ENCODE measurements at places on chromosomes 3 and 15.

- peak; percentile 34 for DNase-seq
Measured at GRCh38 chr3:121493431-121493830, 52.4 kb downstream of the POLQ start.

DNA sequence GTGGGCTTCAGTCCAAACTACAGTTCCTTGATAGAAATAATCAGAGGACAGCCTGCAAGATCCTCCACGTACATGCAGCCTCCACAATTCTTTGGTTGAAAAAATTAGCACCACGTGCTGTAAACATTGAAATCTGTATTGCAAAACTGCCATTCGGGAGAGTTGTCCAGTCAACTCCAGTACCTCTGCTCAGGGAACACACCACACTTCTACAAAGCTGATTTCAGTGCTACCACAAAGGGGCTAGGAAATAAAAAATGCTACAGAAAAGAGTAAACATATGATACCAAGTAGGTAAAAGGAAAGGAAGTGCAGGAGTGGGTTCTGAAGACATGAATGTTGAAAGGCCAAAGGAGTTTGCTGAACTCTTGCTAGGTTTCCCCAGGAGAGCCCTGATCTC is 40.4 kb downstream of the GHSR start:
- no peak for DNase-seq

DNA sequence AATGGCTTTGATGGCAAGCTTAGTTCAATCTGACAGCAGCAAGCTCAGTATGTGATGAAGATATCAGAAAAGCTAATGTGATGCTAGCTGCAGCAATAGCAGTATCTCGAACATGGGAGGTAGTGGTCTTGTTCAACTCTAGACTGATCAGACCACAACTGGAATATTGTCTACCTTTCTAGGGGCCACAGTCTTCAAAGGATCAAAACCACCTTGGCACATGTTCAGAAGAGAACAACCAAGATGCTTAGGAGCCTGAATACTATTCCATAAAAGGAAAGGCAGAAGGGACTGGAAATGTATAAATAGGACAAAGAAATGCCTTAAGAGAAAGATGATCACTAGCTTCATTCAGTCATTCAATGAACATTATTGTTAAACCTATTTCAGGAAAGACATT is 2.3 kb downstream of the C3orf70 start:
- DNase-seq: no peak

GRCh38 chr15:46309914-46310313 is 675.1 kb downstream of the SQOR start:
- no peak for DNase-seq

- DNase-seq: peak; percentile 90
Measured at GRCh38 chr3:86988235-86988634, 2.7 kb downstream of the VGLL3 start.

DNA sequence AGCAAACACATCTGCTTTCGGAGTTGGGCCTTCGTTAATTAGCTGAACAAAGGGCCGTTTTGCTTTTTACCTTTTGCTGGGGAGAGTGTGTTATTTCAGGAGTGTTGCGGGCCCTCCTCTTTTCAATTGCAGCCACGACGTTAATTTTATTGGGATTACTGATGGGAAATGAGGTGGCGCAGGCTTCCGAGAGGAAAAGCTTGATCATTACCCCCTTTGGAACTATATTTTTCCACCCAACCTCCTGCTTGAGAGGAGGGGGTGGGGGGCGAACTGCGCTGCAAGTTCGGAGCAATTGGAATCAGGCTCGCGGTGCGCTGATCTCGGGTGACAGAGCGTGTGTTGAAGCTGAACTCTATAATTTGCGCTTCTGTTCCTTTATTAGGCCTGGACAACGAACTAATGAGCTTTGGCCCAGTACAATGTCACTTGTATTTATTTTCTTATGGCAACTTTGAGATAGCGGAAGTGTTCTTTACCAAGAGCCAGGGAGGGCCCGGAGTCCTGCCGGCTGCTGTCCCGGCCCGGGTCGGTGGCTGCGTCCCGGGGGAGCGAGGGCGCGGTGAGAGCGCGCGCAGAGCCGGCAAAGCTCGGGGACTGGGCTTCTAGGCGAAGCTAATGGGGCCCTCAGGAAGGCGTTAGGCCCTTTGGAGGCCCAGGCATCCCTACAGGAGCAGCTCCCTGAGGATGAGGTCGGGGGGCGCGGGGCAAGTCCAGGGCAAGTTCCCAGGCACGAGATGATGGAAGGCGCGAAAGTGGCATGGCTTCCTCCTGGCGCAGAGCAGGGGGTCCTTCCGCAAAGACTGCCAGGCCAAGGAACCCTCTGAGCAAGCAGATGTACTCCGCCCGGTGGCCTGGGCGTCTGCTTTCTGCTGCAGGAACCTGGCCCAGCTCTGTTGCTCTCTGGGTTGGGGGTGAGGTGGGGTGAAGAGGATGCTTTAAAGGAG is 12.9 kb downstream of the NR2F2 start:
- DNase-seq: no peak

- DNase-seq: no peak
Measured at GRCh38 chr3:140268610-140269009, 333.6 kb downstream of the CLSTN2 start.

DNA sequence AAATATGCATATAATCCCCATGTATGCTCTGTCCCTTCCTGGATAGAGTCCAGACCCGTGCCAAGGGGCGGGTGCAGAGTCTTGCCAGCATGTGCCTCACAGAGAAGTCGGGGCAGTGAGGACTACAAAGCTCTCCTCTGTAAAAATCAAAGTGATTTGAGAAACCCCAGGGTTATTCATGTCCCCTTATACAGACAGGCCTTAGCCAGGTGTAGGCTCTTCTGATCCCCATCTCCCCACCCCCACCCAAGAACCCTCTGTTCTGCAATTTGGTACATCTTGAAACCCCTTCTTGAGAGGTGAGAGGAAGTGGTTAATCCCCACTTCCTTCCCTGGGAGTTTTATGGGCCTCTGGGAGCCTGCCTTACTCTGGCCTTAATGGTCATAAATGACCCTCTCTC is 24.7 kb downstream of the TRIM71 start:
- DNase-seq: no peak

GRCh38 chr3:99509224-99509623 is 129.2 kb upstream of the COL8A1 start:
- DNase-seq: peak; percentile 95

DNA sequence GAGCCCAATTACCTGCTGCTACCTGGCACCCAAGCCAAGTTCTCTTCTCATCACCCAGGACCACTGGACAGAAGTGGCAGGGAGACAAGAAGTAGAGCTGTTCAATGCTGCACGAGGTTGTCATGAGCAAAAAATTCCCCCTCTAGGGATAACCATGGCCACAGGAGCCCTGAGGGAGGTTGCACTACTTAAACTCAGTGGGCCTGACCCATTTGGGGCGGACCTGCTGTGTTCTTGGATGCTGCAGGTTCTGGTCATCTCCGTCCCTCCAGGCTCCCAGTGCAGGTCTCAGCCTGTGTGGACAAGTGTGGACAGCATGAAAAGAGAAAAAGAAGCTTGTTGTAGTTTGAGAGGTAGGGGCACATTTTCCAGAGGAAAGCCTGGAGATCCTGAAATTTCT is 26.1 kb upstream of the MANF start:
- DNase-seq: no peak

- DNase-seq: no peak
Measured at GRCh38 chr3:100374521-100374920, 26.4 kb downstream of the TOMM70 start.

DNA sequence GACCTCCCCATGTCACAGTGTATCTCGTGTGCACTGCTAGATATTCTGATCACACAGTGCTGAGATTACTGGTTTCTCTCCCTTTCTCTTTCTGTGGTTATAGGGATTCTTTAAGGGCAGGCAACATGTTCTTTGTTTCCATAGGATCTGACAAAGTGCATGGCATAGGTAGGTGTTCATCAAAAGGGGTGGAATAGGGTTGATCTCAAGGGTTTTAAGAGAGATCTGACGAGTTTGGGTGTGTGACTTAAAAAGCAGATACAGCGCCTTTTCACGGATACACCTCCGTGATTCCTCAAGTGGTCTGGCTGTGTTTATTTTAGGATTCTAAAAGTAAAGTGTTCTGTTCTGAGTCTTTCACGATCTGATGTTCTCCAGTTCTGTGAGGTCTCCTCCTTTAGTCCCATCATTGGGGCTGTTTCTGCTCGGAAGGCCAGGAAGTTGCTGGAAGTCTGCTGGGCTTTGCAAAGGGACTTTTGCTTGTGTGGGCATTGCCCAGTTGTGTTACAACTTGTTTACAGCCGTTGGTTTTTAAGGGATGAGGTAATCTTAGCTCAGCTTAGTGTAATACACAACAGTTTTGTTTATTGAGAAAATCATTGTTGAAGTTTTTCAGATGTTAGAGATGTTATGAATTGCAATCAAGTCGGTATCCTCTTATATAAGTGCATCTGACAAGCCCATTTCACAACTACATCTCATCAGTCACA is 34.8 kb downstream of the IGF1R start:
- no peak for DNase-seq

DNA sequence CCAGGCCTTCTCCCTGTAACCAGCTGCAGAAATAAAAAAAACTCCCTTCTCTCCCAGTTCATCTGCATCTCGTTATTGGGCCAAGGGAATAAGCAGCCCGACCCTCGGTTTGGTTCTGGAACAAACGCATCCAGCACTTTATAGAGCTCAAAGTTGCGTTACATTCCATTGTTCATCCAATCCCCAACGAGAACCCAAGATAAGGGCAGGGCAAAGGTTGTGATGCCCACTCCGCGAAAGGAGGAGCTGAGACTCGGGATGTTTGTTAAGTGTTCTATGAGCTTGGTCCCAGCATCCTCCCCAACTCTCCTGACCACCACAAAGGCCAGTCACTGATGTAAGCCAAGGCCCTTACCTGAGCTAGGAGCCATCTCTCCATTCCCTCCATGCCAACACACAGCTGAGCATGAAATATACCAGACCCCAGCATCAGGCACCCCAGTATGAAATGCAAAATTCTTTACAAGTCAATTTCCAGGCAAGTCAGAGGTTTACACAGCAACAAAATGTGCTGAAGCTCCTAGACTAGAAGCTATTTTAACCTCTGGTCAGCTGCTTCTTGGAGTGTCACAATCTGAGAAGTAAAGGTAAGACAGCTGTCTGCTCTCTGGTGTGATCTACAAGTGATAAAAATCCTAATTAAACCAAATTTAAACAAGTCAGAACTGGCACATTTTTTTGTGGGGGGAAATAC is 17.9 kb downstream of the CCDC12 start:
- no peak for DNase-seq

- no peak for DNase-seq
Measured at GRCh38 chr3:147336543-147337278, 69.6 kb downstream of the ZIC4 start.

DNA sequence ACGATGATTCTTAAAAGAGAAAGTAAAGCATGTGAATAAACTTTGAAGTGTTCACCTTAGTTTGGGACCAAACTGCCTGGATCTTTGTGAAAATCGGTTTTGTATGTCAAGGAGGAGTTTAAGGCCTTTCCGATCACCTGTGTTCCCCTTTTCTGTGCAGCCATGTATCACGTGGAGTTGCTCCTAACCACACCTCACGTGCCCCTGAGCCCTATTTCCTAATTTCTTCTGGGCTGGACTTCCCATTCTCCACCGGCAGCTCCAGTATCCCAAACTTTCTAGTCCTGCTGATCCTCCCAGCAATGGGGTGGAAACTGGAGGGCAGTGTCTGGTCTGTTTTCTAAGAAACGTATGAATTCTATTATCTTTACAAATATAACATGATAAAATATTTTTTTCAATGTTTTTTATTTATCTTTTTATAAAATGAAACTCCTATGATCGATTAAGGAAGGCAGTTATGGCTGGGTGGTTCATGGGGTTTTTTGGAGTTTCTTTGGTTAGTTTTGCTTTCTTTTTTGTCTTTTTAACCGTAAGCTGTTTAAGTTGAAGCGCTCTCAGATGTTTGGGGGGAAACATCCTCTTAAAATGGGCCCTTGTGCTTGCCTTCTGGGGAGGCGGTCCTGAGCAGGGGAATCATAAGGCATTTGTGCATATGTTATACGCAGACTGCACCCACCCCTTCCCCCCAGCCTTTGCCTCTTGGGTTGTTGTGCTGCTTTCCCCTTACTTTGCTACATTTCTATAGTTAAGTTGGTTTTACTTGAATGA is 43.6 kb upstream of the WWTR1 start:
- DNase-seq: peak; percentile 40

DNA sequence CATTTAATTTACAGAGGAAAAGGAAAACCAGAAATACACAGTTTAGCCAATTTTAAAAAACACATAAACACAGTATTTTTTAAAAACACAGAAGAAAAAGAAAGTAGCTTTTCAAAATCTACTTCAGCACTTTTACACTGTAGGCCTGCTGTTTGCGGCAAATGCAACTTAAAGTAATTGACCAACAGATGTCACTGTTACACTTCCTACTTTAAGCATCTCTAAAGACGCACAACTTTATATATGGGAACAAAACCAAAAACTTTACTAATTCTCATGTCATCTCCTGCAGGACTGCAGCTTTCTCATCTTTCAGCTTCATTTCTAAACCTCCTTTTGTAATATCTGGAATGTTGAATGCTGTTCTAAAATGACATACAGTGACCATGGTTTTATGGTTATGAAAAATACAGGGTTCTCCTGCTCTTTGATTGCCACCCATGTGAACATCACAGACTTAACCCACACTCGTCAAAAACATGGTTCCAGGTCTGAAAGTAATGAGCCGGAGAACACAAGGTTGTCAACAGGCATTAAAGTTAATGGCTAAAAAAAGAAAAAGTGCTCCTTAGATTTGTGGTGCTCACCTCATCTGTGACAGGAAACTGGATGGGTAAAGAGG is 107.9 kb downstream of the FMN1 start:
- peak; percentile 79 for DNase-seq

- no peak for DNase-seq
Measured at GRCh38 chr15:71921191-71921590, 110.8 kb downstream of the NR2E3 start.

DNA sequence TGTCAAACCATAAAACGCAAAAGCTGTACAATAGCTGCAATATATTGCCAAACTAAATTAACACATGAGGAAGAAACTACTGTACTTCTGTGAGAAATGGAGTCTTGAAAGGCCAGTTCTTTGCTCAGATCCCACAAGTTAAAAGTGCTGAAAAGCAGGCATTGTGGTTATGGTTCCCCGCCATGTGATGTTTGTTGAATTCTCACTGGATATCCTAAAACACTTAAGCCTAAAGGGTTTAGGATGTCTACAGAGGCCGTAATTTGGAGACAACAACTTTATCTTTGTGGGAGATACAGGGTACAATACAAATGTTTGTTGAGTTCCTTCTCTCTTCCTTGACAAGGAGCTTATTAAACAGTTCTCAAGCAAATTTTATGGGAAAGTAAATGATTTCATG is 53.2 kb downstream of the TMEM212 start:
- DNase-seq: no peak

- peak; percentile 47 for DNase-seq
Measured at GRCh38 chr3:15892311-15893227, 94.8 kb upstream of the ANKRD28 start.

DNA sequence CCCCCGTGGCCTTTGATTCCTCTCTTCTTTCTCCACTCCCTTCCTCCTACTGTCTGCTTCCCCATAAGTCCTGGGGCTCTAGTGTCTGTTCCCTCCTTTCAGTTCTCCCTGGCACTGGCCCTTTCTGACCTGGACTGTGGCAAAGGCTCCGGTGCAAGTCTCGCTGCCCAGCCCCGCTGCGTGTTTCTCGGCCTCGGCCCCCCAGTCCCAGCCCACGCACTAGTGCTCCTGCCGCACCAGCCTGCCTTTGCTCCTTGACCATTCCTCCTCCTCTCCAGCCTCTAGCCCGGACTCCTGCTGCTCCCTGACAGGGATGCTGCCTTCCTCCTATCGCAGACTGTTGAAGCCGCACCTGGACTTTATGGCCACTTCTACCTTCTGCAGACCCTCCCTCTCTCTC is 2.1 kb downstream of the TM6SF1 start:
- DNase-seq: no peak
